ENCODE measurements at places on chromosomes 6 and 20.

- DNase-seq = no peak
These were observed 10.5 kb upstream of the MAP1LC3A start for GRCh38 chr20:34547844-34548613.

- no peak for DNase-seq
These were observed 141.6 kb upstream of the DTNBP1 start for GRCh38 chr6:15804164-15805154.

DNA sequence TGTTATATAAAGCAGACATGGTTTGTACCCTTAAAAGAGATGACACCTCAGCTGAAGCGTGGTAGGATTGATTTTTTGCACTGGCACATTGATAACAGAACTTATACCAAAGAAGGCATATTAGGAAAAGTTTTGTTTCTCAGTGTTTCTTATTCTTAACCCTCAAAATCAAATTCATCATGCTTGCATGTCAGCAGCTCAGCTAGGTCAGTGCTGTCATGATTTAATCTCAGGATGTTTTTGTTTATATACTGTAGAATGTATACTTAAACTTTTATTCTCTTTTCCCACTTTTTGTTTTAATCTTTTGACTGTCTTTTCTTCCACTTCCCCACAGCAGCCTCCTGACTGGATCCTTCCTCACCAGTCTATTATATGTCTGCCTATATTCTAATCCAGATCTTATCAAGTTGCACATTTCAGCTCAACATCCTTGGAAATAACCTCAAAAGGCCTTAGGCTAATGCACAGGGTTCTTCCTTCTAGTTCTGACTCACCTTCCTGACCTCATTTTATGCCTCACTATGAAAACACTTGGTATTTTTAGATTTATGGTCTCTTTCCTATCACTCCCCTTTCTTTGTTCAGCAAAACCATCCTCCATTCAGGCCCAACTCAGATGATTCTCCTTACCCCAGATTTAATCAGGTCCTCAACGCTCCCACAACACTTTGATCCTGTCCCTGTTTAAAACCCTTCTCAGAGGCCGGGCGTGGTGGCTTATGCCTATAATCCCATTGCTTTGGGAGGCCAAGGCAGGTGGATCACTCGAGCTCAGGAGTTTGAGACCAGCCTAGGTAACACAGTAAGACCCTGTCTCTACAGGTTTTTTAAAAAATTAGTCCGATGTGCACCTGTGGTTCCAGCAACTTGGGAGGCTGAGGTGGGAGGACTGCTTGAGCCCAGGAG is 7.2 kb downstream of the HEBP2 start:
- DNase-seq = no peak

- DNase-seq = no peak
These were observed 9.7 kb downstream of the MRPL14 start for GRCh38 chr6:44117397-44118128.

- peak; percentile 60 for DNase-seq
These were observed 1.1 kb upstream of the PANK2 start for GRCh38 chr20:3887876-3888620.

DNA sequence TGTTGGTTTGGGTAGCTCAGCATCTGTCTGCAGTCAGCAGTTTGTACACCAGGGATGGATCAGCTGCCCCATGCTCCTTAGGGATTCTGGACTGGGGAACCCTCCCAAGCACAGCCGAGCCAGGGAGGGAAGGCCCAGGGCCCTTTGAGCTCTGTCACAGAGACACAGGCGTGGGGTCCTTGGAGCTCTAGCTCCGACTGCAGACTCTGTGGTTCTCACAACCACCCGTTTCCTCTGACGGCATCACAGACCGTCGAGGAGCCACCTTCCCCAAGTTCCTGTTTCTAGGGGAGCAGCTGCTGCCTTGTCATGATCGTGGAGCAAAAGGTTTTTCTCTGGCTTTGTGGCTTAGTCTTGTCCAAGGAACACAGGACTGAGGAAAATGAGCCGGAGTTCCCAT is at the start of gene SLA2:
SLA2 (minus strand) TSS at position 199 of the 400 bp plus-strand sequence. CDS start 4,861 bp downstream, outside the sequence.
- DNase-seq = no peak

DNA sequence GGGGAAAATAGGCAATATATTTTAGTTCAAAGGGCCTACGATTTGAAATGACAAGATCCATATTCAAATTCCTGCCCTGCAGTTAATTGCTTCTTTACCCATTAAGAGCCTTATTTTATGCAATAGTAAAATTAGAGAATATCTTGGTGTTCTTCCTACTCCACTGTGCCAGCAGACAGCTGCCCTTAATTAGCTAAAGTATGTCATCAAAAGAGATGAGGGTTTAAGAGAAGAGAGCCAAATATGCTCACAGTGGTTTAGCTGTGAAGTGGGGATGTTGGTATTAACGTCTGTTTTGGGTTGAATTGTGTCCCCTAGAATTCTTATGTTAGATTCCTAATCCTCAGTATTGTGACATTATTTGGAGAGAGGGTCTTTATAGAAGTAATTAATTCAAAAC is 148.1 kb downstream of the MOXD1 start:
- no peak for DNase-seq

DNA sequence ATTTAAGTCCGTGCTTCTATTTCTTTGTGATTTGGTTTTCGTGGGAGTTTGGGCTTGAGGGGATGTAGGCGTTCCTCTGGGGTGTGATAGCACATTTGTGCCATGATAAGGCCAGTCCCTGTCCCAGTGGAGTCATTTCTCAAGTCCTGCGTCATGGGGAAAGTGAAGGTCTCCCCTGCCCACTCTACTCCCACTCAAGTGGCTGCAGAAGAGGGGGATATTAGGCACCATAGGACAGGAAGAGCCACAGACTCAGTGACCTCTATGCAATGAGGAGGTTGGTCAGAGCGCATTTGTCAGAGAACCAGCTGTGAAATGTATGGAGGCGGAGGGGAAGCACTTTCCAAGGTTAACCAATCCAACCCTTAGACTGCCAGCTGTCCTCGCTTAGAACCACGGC is 51.9 kb upstream of the EDN1 start:
- no peak for DNase-seq

DNA sequence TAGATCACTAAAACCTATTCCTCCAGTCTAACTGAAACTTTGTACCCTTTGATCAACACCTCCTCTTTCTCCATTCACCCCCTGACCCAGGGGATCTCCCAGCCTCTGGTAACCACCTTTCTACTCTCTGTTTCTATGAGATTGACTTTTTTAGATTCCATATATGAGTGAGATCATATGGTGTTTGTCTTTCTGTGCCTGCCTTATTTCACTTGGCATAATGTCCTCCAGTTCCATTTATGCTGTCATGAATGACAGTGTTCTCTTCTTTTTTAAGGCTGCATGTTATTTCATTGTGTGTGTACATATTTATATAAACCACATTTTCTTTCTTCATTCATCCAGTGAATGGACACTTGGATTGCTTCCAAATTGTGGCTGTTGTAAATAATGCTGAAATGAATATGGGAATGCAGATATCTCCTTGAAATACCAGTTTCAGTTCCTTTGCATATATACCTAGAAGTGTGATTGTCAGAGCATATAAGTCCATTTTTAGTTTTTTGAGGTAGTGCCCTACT is 57.7 kb downstream of the DHX35 start:
- no peak for DNase-seq

DNA sequence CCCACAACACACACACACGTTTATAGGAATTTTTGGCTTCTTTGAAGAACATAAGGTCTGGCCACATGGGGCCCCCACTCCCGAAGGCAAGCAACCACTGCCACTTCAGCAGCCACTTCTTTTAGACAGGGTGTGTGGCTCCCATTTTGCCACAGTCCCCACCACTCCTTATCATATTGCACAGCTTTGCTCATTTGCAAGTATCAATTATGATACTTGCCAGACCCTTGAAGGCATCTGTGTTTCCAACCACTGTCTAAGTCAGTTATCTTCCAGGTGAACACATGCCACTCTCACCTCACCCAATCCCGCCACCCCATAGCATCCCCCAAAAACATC is 73.1 kb downstream of the NOL4L start:
- DNase-seq = no peak

GRCh38 chr20:14445310-14445709 is 107.9 kb upstream of the FLRT3 start:
- DNase-seq = no peak

GRCh38 chr6:167226383-167226685 is 64.8 kb upstream of the UNC93A start:
- no peak for DNase-seq

DNA sequence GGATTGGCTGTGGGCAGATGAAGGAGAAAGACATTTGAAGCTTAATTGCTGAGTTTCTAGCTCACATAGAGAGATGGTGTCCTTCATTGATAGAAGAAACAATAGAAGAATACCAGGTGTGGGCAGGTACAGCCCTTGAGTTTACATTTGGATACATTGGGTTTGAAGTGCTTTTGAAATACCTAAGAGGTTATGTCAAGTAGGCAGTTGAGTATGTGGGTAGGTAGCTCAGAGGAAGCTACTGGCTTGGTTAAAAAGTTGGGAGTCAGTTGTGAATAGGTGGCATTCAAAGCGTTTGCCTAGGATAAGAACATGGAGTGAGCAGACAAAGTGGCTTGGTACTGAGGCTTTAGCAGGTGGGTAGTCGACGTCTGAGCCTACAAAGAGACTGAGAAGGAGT is 25.0 kb downstream of the NDUFAF5 start:
- DNase-seq = no peak

- no peak for DNase-seq
These were observed 609 bp downstream of the MYL9 start for GRCh38 chr20:36541768-36542488.

DNA sequence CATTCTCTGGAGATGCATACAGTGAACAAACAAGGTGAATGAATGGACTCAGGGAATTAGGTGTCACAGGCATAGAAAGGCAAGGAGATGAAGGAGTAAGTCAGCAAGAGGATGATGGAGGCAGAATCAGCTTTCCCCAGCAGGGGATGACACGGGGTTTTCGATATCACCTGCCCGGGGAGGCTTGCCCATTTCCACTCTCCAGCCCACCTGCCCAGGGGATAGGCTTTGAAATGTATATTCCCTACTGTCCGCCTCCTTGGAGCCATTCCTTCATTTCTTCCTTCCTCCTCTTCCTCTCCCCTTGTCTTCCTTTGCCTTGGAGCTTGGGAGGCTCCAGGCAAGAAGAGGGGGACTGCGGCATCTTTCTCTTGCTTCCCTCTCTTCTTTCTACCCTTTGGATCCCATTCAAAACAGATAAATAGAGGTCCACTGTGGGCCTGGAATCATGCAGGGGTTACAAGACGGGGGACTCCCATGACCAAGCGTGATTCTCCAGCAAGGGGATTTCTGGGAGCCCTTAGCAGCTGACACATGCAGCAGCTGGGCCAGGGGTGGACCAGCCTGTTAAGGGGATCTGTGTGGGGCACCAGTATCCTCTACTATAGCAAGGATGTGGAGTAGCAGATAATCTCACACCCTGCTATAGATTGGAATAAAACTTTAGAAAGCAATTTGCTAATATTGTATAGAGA is 23.5 kb upstream of the RNF24 start:
- no peak for DNase-seq

DNA sequence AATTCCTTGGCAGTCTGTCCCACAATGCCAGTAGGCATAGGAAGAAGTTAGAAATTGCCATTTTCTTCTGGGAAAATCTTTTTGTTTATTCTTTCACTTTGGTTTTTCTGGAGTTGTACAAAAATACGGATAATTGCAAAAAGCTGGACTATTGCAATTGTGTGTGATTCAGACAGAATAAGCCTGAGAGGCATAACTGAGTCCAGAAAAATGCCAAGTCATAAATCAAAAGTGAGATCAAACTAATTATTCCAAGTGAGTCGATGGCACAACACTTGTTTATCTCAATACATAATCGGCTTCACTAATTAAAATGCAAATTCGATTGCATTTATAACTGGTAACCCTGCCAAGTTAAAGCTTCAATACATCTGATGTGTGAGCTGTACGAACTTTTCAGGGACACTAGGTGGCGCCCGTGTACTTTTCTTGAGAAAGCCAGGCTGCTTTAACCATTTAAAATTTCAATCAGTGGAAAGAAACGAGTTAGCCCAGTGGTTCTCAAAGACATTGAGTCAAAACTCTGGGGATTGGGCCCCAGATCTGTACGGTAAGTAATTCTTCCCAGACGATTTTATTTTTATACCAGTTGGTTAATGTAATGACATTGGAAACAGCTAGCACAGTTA is 102.6 kb downstream of the LAMP5 start:
- DNase-seq = no peak

GRCh38 chr6:40328386-40328985 is 258.7 kb downstream of the LRFN2 start:
- no peak for DNase-seq

DNA sequence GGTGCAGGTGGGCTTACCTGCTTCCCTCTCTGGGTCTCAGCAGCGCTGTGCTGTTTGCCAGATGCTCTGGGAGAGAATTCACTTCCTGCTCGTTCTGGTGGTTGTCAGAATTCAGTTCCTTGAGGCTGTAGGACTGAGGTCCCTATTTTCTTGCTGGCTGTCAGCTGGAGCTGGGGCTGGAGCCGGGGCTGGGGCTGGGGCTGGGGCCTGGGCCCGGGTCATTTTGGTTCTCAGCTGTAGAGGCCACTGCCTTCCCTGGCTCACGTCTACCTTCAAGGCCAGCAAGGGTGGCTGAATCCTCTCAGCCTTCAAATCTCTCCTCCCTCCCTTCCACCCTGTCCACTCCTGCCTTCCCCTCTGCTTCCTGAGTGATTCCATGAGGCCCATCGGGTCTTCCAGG is 16.8 kb upstream of the PHACTR3 start:
- DNase-seq = no peak

DNA sequence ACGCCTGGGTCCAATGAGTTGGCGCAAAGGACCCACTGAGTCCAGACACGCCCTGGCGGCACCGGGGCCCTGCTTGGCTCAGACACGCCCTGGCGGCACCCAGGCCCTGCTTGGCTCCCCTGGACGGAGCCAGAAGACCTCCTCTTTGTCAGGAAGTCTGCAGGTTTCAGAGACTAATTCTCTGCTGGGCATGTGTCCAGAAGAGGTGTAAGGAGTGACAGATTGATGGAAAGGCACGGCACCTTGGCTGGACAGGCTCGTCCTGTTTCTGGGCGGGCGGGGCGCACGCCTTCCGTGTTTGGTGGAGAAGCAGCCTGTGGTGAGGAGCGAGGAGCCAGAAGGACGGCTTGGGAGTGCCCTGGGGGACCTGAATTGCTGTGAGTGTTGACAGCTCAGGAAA is 23.1 kb upstream of the DACT2 start:
- no peak for DNase-seq

DNA sequence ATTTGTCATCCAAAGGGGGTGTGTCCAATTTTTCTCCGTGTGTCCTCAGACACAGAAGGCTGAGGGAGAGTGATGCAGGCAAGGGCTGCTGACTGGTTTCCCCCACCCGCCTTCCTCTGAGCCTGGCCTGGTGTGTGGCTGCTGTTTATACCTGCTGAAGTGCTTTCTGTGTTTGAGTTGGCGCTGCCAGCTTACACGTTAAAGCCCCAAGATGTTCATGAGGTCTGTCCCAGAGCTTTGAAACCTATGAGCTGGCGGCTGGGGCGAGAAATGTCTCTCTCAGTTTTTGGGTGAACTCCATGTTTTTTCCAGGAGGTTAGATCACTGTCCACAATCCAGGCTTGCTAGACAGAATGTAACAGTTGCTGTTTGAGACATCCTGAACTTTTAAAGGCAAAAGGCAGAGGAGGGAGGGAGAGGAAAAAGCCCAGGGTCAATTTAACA is 69.0 kb upstream of the CCN2 start:
- DNase-seq = no peak

- no peak for DNase-seq
These were observed 117.4 kb downstream of the TTLL2 start for GRCh38 chr6:167442245-167442644.

- DNase-seq = no peak
These were observed 530.8 kb downstream of the BCKDHB start for GRCh38 chr6:80637312-80637711.

GRCh38 chr6:161233986-161234661 is 39.7 kb downstream of the AGPAT4 start:
- no peak for DNase-seq
